ENCODE measurements at places on chromosomes 4 and X.

DNA sequence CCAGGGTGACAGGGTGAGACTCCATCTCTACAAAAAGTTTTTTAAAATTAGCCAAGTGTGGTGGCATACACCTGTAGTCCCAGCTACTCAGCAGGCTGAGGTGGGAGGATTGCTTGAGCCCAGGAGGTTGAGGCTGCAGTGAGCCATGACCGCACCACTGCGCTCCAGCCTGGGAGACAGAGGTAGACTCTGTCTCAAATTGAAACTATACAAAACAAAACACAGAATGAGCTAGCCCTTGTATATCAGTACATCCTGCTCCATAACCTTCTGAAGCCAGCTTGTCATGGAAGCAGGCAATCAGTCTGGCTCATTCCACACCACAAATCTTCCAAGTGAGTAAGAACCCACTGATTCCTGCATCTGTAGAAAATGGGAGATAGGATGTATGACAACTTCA, 49.0 kb downstream of the CD99L2 start:
- no peak for DNase-seq

- no peak for DNase-seq
Observed at GRCh38 chrX:36573720-36574119, 434.4 kb upstream of the FAM47C start.

DNA sequence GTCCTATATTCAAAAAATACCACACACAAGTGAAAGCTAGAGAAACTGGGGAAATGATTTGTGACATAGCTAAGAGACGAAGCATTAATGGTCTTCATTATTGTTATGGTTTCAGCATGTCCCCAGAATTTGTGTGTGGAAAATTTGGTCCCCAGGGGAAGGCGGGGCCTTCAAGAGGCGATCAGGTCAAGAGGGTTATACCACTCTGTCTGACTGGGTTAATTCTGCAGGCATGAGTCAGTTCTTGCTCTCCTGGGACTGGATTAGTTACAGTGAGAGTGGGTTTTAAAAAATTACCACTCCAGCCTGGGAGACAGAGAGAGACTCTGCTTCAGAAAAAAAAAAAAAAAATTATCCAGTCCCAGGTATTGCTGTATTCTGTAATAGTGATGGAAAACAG, 2.1 kb upstream of the MTNR1A start:
- DNase-seq = no peak

GRCh38 chr4:66899422-66900065, 645.8 kb downstream of the CENPC start:
- no peak for DNase-seq

All from AG20443 (cell line).